ENCODE measurements at places on chromosomes 7 and 10.

- no peak for DNase-seq
Observed at GRCh38 chr10:11288302-11288701, 270.6 kb downstream of the CELF2 start.

DNA sequence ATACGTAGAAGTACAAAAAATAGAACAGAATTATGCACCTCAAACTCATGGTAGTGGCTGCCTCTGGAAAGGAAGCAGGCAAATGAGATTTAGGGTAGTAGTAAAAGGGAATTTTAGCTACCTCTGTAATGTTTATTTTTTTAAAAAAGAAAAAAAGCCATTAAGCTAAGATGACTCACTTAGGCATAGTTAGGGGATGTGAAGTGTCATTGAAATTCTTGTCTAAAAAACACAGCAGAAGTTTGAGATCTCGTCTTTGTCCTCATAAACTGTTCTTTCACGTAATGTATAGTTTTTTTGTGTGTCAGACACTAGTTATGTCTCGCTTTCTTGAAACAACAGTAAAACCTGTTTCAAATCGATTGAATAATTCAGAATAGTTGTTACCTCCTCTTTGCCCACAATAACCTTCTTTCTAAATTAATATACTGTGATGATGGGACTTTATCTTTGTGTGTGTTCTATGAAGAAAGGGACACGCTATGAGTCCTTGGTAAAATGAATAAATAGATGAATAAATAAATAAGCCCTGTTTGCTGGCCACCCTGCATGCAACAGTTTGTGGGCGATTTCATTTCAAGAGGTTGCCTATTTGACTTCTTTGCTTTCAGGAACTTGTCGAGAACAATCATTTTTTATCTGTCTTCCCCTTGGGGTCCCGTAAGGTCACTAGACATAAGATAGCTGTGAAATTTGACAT lies 14.5 kb upstream of the FBXW4 start:
- no peak for DNase-seq

GRCh38 chr10:69810097-69810496 lies 8.4 kb downstream of the COL13A1 start:
- no peak for DNase-seq

GRCh38 chr10:99461230-99461629 lies 30.8 kb upstream of the GOT1 start:
- no peak for DNase-seq

GRCh38 chr10:132946806-132947546 lies 4.6 kb upstream of the CFAP46 start:
- DNase-seq = no peak

DNA sequence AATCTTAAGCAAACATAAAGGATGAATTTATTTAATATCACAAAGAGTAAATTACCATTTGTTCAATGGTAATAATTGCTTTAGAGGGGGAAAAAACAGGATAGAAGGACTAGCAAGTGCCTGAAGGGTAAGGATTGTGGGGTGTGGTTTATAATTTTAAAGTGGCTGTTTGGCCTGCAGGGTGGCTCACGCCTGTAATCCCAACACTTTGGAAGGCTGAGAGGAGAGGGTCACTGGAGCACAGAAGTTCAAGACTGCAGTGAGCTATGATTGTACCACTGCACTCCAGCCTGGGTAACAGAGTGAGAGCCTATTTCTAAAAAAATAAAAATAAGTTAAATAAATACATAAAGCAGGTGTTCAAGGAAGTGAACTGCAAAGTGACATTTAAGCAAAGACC lies 199.9 kb upstream of the AHR start:
- no peak for DNase-seq

GRCh38 chr10:49278497-49278981 lies 20.4 kb upstream of the C10orf71 start:
- DNase-seq = no peak

DNA sequence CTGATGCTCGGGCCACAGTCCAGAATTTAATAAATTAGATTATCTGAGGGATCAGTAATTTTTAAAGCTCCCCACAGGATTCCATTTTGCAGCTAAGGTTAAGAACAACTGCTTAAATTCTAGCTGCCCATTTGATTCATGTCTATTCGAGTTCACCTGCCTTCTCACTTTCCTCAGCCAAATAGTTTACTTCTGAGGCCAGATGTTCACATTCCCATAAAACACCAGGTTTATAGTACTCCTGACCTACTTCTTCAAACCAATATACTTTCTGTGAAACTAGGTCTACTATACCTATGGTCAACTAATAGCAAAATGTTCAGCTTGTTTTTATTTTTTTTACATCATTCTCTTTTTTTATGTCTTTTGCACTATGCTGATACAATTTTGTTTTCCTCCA lies 86.3 kb downstream of the GPR158 start:
- no peak for DNase-seq

DNA sequence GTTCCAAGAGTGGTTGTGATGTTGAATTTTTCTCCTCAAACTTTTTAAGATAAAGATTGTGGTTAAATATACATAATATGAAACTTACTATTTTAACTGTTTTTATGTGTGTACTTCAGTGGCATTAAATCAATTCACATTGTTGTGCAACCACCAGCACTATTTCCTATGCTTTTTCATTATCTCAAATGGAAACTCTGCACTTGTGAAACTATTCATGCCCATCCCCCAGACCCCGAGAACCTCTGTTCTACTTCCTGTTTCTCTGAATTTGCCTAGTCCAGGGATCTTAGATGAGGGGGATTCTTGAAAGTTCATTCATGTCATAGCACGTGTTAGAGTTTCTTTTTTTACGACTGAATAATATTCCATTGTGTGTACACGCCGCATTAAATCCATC lies 67.0 kb downstream of the WDR37 start:
- DNase-seq = no peak

GRCh38 chr10:71031603-71032002 lies 143.2 kb upstream of the PCBD1 start:
- DNase-seq = no peak

GRCh38 chr7:20799566-20800366 lies 13.1 kb upstream of the SP8 start:
- DNase-seq = no peak

GRCh38 chr7:27242555-27243339 lies at the start of gene EVX1:
EVX1 (plus strand) TSS chr7:27242802; CDS start chr7:27243031, 229 bp downstream.
- no peak for DNase-seq

DNA sequence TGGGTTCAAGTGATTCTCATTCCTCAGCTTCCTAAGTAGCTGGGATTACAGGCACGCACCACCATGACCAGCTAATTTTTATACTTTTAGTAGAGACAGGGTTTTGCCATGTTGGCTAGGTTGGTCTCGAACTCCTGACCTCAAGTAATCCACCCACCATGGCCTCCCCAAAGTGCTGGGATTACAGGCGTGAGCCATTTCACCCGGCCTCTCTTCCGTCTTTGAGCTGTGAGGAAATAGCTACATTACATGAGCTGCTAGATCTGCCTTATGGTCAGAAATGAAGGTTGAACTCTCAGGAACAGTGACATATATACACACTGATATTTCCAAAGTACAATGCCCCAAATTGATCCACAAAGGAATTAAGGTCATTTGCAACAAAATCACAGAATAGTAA lies 2.4 kb downstream of the BLVRA start:
- no peak for DNase-seq

GRCh38 chr7:113199841-113200240 lies 81.5 kb upstream of the SMIM30 start:
- DNase-seq = no peak

DNA sequence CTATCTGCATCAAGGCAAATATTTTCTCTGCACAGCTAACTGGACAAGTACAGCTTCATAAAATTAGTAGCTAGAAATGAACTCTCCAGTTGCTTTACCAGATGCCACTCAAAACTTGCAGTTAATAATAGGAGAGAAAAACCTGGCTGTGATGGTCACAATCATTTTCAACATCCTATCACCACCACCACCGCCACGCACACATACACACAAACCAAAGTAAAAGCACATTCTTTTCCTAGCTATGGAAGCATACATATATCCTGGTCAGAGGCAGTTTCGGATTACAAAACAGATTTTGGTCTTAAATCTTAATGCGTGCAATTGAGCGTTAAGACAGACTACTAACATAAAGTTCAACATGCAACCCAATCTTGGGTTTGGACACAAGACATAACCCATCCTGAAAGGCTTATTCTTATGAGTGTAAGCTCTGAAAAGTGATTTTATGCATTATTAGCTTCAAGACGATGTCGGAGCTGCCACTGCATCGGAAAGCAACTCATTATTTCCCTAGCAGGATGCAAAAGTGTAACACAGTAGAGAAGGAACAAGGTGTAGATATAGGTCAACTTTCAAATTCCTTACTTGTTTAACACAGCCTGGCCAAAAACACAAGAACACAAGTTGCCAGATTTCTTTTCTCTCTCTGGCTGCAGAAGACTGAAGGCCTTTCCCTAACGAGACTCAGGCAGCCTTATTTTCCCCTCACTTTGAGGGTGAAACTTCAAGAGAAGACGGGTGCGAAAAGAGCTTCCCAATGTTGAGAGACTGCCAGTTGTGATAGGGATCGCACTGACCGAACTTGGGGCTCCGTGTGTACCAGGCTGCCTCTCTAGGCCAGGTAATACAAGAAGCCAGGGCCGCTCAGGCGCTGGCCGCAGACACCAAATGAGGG lies 1.2 kb downstream of the CACUL1 start:
- peak; percentile 24 for DNase-seq

DNA sequence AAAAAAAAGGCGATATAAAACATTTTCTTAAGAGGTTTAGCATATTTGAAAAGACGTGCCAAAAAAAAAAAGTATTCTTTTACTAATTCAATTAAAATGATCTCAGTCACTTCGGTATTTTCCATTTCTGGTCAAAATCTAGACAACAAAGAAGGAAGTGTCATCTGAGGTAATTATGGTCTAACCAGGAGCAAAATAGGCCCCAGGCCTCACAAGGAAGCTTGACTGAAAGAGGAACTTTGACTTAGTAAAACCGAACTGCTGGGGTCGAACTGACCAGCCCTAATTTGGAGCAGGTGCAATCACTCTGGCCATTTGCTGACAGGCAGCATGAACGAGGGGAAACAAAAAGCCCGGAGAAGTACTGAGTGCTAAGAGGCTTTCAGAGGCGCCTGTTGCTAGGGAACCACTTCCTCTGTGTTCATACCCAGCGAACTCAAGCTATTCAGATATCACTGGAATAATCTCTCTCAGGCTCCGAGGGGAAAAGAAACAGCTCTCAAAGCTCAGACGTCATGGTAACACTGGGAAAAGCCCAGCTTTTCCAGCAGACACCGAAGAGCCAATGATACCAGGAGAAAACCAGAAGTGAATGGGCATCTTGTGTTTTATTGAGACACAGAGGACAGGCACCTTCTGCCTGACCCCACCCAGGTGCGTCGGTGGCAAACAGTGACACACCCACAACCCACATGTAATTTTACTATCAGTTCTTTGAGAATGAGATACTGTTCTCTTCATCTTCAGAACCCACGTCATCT lies 126.5 kb downstream of the FAM107B start:
- peak; percentile 35 for DNase-seq

DNA sequence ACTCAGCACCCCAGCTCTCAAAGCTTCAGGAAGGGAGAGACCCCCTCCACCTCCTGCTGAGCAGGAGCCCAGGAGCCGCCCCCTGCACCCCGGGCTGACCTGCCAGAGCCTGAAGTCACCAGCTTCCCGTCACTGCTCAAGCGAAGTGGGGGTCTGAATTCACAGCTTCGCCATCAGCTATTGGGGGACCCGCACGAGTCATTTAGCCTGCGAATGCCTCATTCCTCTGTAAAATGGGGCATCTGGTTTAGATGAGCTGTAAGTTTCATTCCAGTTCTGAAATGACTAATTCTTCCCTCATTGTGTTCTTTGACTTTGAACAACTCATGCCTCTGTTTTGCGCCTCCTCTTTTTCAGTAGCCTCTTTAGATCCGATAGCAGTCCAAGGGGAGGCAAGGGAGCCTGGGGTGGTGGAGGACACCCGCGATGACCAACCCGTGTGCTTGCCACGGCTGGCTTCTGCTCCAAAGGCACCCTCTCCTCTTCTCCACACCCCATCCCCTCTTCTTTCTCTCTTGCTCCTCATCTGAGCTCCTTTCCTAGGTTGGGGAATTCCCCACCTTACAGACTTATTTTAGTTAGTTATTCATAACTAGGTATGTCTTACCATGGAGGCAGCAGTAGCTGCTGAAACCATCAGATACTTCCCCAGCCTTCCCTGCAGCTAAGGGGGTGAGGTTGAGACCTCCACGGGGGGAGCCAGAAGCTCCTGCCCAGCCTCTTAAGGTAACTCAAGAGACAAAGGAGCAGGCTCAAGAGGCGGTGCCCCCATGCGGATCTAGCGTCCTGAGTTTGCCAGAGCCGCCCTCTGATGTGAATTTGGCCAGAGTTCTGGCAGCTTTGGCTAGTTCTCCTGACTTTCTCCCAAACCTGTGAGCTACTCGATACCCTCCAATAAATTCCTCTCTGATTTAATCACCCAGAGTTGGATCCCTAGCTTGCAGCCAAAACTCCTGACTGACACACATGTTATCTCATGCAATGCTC lies 47.7 kb downstream of the RBM17 start:
- DNase-seq = no peak

- no peak for DNase-seq
Observed at GRCh38 chr10:103111031-103111917, 81.8 kb downstream of the NT5C2 start.

- DNase-seq = no peak
Observed at GRCh38 chr7:159141660-159142059, 3.0 kb downstream of the VIPR2 start.

DNA sequence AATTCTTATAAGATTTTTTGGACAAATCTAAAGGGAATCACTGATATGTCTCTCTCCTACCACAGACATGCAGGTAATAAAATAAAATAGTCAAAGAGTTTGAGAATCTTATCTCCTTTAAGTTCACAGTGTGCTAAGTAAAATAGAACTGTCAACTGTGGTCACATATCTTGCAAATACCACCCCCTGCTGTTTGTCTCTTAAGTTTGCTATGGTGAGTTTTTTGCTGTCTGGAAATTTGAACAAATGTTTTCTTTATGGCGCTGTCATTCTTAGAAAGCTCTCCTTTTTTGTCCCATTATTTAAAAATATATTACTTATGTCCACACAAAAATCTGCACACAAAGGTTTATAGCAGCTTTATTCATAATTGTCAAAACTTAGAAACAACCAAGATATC lies 19.6 kb downstream of the GIMAP5 start:
- no peak for DNase-seq

DNA sequence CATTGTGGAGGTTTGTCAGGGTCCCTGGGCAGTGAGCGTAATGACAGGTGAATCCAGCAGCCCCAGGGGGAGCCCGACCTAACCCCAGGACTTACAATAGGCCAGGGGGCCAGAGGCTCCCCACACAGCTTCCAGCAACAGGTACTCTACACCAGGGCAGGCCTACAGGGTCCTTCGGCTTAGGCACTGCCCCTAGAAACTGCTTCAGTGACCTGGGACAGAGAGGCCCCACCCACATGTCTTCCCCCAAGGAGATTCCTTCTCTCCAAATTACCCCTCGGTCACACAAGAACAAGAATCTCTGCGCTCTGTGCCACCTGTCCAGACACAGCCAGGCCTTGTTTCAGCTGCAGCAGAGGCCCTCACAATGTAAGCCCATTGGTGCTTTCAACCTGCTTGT lies 24.4 kb downstream of the SKIDA1 start:
- DNase-seq = no peak

- no peak for DNase-seq
Observed at GRCh38 chr7:99197498-99197897, 10.4 kb downstream of the KPNA7 start.
